Left ventricle myocardium inferior (tissue), 1 donor: ENCODE measurements at places on chromosomes 7 and 10. TPM values are rescaled to one million over a fixed set of nuclear protein-coding genes. Genes with fewer than 3 reads are reported as not detected.

Gene SLC16A12
- total RNA-seq: 2.0 TPM

Gene CHST3
- 18.0 TPM for total RNA-seq

Gene CD36
- 1,018 TPM for total RNA-seq

Gene ANKRD61
- not detected for total RNA-seq

- DNase-seq: peak; percentile 37
These were observed 355.6 kb downstream of the RNLS start for GRCh38 chr10:88227342-88228018.

GRCh38 chr10:23405540-23405939 lies 33.3 kb upstream of the OTUD1 start:
- no peak for DNase-seq

GRCh38 chr10:29239569-29240472 lies 49.0 kb upstream of the LYZL1 start:
- DNase-seq: no peak

DNA sequence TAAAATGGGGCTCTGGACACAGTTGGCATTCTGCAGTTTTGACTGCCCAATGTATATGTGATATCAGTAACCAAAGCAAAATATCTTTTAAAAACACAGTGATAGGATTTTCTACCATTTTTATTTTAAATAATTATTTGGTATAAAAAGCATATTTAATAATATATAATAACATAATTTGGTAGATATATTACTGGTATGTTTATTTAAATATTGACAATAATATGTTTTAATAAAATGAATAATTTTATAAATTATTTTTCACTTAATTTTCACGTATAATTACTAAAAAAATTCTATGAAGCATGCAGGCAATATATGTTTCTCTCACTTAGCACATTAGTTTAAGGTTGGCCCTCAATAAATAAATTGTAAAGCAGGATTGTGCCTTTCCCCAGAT lies 269.1 kb downstream of the PRKG1 start:
- DNase-seq: no peak

- DNase-seq: no peak
These were observed 81.0 kb upstream of the PRSS58 start for GRCh38 chr7:142338633-142339501.

GRCh38 chr7:16338065-16338464 lies 83.3 kb downstream of the CRPPA start:
- no peak for DNase-seq

- no peak for DNase-seq
These were observed 438.9 kb downstream of the RPS24 start for GRCh38 chr10:78472551-78472890.

GRCh38 chr7:140176122-140176701 lies 571 bp downstream of the KDM7A start:
- DNase-seq: no peak

GRCh38 chr10:34488476-34489130 lies 326.5 kb downstream of the PARD3 start:
- DNase-seq: no peak

- DNase-seq: no peak
These were observed 32.3 kb downstream of the FAM241B start for GRCh38 chr10:69662173-69662877.

GRCh38 chr10:97827702-97828291 lies 21.8 kb upstream of the GOLGA7B start:
- no peak for DNase-seq

GRCh38 chr7:147483634-147484292 lies 1106.8 kb upstream of the C7orf33 start:
- no peak for DNase-seq

DNA sequence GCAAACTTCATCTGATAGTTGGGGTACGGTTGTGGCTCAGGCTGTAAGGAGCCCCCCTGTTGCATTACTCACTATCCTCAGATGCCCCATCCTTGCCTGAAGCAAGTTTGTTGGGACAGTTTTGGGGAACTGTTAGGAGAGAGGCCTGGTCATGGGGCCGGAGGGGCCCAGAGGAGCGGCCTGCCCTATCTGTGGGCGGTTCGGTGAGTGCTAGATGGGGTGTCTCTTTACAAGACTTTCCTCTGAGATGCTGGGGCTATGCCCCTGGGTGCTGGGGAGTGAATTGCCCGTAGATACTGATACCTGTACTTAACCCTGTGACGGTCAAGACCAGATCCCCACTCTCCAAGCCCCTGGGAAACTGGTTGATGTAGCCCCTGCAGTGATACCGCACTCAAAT lies 12.4 kb downstream of the CUX1 start:
- DNase-seq: no peak

DNA sequence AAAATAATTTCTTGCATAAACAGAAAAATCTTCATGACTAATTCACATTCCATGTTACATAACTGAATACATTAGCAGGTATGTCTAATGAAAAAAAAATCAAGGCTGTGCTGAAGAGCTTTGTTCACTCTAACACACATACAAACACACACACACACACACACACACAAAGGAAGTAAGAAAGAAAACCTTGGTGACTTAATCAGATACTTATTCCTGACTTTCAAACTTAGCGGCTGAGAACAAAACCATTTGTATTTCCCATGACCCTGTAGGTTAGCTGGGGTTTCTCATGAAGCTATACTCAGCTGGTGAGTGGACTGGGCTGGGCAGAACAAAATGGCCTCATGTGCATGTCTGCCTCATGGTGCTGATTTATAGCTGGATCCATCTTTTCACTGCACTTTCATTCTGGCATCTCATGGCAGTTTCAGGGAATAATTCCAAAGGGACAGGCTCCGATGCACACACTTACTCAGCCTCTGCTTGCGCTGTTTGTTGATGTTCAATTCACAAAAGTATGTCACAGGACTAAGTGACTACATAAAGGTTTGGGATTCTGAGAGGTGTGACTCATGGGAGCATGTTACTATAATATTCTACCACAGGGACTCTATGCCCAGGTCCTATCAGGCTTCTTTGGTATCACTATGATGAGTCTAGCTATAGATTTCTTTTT lies 161.2 kb downstream of the PCLO start:
- DNase-seq: no peak

DNA sequence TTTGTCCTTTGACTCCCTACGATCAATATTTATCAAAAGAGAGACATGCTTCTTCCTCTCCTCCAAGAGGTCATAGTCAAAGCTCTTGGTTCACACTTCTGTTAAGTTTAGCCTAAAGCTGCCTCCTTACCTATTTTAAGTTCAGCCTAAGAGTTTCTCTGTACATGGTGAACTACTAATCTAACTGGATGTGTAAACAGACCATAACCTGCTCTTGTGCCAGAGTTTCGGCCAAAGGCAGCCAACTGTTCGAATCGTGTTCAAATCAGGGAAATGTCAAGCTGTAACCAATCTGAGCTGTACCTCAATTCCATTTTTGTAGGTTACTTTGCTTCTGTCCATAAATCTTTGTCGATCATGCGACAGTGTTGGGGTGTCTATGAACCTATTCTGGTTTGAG lies 414.8 kb downstream of the PHTF2 start:
- DNase-seq: no peak

DNA sequence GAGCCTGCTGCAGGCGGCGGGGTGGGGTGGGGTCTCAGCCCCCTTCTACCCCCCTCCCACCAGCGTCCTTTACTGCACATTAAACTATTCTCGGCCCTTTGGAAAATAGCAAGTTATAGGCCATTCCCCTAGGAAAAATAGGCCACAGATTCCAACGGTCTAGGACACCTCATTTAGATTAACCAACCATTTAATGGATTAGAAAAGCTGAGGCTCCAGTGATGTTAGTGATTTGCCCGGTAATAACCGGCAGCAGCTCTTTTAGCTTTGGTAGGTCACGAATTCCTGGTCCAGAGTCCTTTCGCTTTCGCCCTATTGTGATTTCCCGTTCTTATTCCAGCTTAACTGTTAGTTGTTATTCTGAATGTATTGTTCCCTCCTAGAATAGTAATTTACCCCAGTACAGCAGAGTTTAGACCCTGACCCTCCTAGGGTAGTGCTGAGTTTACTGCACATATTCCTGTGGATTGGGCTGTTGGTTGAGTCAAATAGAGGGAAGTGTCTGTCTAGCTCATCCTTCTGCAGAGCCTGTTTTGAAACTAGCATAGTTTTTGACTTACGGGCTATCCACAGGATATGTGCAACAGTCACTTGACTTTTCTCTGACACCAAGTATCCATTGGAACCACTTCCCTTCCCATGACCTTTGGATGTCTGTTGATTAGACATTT lies 754 bp downstream of the GSTO1 start:
- DNase-seq: no peak

GRCh38 chr10:19325581-19325980 lies 277.0 kb downstream of the MALRD1 start:
- DNase-seq: no peak
